ENCODE measurements at places on chromosomes 6 and 20.

- DNase-seq = no peak
These were observed 10.8 kb downstream of the BPIFA2 start for GRCh38 chr20:33178726-33179125.

DNA sequence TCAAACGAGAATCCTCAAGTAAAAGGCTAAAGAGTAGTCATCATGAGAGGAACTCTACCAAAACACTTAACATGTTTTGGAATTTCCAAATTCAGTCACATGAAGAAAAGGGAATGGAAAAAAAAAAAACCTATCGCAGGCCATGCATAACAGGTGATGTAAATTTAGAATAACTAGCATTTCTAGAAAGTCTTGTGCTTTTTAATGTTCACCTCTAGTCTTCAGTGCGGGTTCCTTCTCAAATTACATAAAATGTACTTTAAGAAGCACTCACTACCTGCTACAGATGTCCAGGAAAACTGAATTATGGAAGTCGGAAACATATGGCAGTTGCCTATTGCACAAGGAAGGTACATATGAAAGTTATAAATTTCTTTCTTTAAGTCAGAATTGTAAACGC, 6.1 kb upstream of the TBX18 start:
- no peak for DNase-seq

GRCh38 chr20:6855796-6856195, 88.3 kb downstream of the BMP2 start:
- DNase-seq = no peak

DNA sequence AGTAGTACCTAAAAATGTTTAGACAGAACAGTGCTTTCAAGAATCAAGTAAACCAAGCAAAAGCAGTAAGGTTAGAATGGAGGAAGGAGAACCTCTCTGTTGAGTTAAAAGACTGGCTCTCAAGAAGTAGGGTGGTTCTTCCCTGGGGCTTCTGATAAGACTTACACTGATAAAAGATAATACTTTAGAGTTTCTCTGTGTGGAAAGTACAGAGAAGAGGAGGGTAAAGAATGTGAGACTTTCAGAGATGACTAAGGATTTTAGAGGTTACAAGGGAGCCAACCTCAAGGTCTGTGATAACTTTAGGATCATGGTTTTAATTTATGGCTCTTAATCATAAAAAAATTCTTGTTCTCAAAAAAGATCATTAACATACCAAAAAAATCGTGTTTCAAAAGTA, 30.9 kb upstream of the ALDH8A1 start:
- no peak for DNase-seq

GRCh38 chr20:32846852-32847251, 11.9 kb upstream of the EFCAB8 start:
- no peak for DNase-seq

GRCh38 chr20:5279661-5280060, 37.1 kb downstream of the PROKR2 start:
- no peak for DNase-seq

DNA sequence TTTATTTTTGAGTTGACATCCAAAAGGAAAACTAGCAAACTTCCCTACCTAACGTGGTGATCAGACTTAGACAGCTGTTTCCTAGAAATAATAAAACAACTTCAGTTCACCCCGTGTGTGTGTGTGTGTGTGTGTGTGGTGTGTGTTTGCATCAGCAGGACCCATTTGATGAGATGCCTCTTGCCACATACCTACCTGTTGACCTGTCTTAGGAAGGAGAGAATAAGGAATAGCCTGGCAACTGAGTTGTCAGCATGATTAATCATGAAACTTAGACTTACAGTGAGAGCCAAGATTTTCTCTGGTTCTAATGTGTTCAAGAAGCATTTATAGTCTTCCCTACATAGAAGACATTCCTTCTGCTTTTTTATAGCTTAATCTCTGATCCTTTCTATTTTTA, 16.1 kb upstream of the PBOV1 start:
- no peak for DNase-seq
